Stimulated activated CD4-positive, alpha-beta T cell treated with anti-CD3 and anti-CD28 coated beads, Interleukin-12 subunit alpha, Interleukin-12 subunit beta, amount 100 ng/mL, for 24 hours (primary cell): ENCODE measurements at places on chromosomes 12 and 14.

DNA sequence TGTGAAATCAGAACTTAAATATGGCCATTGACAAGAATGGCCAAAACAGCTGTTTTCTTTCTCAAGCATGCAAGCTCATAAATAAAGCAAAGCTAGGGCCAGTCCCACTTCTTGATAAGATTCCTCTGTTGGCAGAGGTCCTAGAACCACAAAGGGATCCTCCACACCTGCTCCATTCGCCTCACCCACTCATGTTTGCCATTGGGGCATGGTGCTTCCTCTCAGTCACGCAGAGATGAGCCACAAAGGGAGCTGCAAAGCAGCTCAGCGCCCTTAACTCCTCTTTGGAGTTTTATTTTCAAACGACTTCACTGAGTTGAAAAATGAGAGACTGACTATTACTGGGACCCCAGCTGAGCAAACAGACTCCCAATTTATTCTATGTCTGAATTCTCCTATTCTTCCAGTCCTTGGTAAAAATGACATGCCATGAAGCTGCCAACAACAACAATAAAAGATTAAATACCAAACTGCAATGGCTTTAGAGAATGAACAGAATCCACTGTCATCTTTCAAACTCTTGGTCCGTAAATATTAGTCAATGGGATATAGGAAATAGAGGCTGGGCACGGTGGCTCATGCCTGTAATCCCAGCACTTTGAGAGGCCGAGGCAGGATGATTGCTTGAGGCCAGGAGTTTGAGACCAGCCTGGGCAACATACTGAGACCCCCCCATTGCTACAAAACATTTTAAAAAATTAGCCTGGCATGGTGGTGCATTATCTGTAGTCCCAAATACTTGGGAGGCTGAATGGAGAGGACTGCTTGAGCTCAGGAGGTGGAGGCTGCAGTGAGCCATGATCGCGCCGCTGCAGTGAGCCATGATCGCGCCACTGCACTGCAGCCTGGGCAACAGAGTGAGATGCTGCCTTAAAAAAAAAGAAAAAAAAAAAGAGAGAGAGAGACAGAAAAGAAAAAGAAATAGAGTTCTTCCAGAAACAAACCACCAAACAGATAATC, 16.4 kb downstream of the MANSC1 start:
- DNase-seq: no peak

DNA sequence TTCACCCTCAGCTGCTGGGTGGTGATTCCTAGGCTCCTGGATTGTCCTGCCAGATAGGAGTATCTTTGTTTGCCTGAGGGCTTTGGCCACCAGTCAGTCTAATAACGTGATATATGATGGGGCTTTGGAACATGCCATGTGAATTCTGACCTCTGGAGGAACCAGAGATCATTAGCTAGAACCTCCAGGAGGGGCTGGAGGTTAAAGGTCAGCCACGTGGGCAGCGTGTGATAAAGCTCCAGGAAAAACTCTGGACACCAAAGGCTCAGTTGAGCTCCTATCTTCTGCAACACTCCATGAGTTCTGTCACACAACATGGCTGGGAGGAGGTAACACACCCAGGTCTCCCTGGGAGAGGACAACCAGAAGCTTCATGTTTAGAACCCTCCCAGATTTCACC, 251.1 kb downstream of the DAD1 start:
- no peak for DNase-seq

- DNase-seq: no peak
Measured at GRCh38 chr14:38866461-38866860, 236.6 kb downstream of the SEC23A start.

- DNase-seq: no peak
Measured at GRCh38 chr12:113151655-113152054, 2.1 kb downstream of the CFAP73 start.

DNA sequence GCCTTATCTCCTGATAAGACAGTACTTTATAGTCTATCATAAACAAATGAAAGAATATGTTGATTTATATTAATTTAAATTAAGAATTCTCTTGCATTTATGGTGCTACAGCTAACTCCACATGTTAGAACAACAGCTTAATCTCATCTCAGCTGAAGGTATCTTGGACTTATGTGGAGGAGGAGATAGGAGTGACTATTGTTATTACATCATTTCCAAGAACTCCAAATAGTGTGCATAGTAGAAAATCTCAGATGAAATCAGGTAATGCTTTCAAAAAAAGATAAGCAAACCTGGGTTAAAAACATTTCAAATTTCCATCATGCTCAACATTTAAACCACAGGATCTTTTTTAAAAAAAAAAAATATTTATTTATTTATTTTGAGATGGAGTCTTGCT, 31.3 kb upstream of the ISM2 start:
- no peak for DNase-seq

DNA sequence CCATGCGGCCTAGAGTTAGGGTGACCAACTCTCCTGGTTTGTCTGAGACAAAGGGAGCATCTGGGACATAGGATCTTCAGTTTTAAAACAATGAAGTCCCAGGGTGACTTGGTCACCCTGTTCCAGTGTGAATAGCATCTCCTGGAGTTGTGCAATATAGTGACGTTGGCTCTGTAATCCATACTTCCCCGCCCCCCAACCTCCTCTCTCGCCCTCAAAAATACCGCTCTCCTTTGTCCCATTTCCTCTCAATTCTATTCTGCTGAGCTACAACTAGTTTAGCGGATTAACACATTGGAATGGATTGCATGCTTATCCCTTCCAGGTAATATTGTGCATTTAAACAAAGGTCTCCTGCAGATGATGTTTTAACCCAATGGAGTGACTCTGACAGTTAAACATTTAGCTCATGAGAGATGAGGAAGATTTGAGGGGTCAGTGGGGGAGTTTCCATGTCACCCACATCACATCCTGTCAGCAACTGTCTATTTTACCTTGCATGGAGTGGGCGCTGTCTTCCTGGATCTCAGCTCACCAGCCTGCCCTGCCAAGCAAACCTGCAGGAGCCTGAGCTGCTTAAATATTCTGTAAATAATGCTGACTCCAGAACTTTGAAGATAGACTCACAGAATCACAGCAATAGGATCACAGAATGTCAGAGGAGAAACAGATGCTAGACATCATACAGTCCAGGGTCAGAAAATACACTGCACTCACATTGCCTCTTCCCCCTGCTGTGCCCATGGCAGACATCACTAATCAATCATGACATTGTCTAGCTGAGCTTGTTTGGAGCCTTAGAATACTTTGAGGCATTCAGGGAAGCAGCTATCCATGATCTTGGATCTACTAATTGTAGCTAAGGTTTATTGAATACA, 43.0 kb downstream of the MAP1LC3B2 start:
- no peak for DNase-seq

GRCh38 chr12:47757840-47758583, 668 bp downstream of the RAPGEF3 start:
- no peak for DNase-seq

- DNase-seq: no peak
Measured at GRCh38 chr12:16449459-16449858, 102.0 kb downstream of the MGST1 start.

GRCh38 chr12:83700838-83701237, 1014.1 kb downstream of the TMTC2 start:
- no peak for DNase-seq

DNA sequence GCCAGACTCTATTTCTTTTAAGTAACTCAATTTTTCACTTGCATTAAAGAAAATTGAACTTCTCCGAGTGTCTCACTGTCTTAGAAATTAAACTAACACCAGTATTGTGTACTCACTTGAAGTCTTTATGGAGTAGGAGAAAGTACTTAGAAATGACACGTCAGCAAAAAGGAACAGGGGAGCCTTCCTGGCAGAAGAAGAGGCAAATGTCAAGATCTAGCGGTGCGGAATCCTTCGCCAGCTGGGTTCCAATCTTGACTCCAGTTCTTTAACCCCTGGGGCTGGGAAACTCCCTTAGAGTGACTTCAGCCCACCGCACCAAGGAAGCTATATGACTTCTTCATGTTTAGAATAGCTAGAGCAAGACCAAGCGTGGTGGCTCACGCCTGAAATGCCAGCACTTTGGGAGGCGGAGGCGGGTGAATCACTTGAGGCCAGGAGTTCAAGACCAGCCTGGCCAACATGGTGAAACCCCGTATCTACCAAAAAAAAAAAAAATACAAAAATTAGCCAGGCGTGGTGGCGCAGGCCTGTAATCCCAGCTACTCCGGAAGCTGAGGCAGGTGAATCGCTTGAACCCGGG, 34.4 kb downstream of the WBP11 start:
- DNase-seq: peak; percentile 19

DNA sequence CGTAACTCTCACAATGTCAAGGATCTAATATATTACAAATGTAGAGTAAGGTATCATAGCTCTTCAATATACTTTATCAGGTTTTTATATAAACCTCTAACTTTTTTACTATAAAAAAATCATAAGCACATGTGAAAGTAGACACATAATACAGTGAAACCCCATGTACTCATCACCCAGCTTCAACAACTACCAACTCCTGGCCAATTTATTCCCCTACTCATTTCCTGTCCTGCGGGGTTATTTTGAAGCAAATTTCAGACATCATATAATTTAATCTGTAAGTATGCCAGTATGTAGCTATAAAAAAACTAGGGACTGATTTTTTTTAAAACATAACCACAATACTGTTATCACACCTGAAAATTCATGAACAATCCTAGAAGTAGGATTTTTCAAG, 47.7 kb downstream of the NOPCHAP1 start:
- no peak for DNase-seq

GRCh38 chr12:70096759-70097410, 146.3 kb upstream of the CNOT2 start:
- no peak for DNase-seq

- no peak for DNase-seq
Measured at GRCh38 chr14:106215229-106215628, 688.8 kb downstream of the TMEM121 start.
